ENCODE measurements at places on chromosomes 7 and 10.

- DNase-seq: no peak
These were observed 86.4 kb upstream of the RNF148 start for GRCh38 chr7:122789156-122789555.

- no peak for DNase-seq
These were observed 97.0 kb downstream of the PCLO start for GRCh38 chr7:83065714-83066113.

GRCh38 chr10:128326851-128327250 is 200.6 kb upstream of the MKI67 start:
- DNase-seq: no peak

DNA sequence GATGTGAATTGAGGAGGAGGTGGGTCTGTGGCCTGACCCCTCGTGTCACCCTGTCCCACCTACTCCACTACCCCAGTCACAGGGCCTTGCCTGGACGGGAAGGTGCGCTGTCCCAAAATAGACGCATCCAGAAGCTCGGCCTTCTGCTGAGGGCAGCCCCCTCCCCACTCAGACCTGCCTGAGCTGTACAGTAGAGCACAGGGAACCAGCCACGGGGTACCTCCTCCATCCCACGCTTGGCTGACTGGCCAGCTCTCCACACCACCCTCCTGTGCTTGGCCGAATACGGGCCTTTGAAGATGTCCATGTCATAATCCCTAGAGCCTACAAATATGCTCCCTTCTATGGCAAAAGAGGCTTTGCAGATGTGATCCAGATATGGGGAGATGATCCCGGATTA is 88.3 kb downstream of the CHST15 start:
- DNase-seq: no peak

- no peak for DNase-seq
These were observed 66.8 kb upstream of the CHST15 start for GRCh38 chr10:124160176-124160575.

DNA sequence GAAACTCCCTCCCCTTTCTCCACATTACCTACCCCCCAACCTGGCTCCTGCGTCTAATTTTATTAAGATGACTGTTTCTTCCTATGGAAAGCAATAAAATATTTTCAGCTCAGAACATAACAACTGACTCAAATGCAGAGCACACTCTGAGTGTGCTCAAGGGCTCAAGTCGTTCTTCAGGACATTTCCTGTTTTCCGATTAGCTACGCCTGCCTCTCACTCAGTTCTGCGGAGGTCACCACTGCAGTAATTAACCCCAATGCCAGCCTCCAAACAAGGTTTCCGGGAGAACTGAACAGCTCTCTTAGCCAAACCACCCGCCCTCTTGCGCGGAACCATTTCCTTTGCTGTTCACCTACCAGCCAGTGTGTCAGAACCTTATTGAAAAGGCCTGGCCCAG is 19.3 kb downstream of the MYOF start:
- DNase-seq: no peak

GRCh38 chr7:131688738-131689661 is 132.6 kb upstream of the PODXL start:
- peak; percentile 76 for DNase-seq

- no peak for DNase-seq
These were observed 100.1 kb upstream of the FAM20C start for GRCh38 chr7:92231-92674.

GRCh38 chr10:131949041-131949862 is 32.5 kb downstream of the BNIP3 start:
- no peak for DNase-seq

DNA sequence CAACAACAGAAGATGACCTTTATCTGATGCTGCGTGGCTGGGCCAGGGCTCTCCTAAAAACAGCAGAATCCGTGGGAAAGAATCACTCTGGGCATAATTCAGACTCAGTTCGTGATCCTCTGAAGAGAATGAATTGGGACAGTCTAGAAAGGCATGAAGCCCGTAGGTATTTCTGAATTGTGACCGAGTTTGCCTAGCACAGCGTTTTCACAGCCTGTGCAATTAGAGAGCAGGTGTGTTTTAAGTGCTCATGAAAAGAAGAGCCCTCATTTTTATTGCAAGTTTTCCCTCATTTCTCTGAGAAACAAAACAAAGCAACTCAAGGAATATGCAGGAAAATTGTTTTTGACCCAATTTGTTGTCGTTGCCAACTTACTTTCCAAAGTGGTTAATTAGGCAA is 366.2 kb downstream of the WDR11 start:
- no peak for DNase-seq

DNA sequence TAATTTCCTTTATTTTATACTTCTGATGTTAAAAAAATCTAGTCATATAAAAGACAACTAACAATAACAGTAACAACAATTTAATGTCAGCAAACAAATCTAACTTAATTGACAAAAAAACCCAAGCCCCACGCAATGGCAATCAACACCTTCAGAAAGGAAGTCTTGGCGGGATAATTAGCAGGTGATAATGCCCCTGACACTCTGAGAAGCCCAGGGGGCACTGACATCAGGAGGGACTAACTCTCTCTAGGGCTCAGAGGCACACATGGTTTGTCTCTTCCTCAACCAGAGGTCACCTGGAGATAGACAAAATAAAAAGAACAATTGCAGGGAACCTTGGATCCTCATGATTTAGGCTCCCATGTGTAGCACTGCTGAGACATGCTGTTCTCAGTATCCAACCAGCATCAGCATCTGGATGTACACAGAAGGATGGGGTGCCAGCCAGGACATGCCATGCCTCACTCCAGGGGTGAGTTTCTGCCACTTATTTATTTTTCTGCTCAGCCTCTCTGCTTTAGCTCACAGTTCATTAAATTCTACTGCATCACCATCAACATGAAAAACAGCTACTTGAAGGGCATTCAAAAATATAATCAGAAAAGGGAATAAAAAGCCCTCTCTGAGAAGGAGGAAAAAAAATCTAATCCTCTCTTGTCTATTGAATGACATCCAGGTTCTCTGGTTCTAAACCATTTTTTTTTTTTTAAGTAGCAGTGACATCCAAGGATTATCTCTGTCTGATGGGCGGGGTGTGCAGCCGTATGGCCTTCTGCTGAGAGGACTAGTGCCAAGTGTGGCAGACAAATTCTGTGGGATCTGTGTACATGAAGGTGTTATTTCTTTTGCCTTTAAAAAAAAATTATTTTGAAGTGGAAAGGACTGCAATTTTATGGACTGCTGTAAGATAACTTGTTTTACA is 96.3 kb downstream of the ATXN7L1 start:
- DNase-seq: no peak

DNA sequence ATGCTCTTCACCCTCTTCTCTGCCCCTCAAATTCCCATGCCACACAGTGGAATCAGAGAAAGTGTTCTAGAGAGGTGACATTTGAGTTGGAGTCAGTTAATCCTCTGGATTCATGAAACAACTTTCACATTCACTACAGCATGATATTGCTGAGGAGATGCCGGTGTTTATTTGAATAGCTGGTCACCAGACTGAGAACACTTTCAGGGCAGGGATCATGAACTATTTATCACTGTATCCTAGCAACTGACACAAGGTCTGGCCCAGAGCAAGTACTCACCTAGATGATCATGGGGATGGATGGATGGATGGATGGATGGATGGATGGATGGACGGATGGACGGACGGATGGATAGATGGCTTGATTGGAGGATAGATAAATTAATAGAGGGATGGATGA is 116.7 kb upstream of the ZMIZ1 start:
- DNase-seq: no peak

DNA sequence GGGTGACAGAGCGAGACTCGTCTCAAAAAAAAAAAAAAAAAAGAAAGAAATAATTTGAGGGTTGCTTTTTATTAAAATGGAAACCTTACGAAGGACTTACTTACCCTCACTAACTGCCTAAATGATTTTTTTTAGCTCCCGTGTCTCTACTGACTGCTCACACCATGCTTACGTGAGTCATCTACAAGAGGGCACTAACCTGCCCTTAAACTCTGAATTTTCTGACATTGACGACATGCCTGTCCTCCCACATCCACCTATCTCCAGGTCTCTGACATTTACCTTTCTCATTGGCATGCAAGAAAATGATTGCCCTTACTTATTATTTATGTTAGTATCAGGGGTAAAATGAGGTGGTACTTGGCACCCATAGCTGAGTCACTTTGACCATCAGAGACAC is 1286.3 kb upstream of the AUTS2 start:
- DNase-seq: no peak

Measured in GM18507 (cell line).